ENCODE measurements at places on chromosomes 2 and 18. TPM values are rescaled to one million over a fixed set of nuclear protein-coding genes. Genes with fewer than 3 reads are reported as not detected.

GRCh38 chr2:200483729-200484198 lies 26.1 kb downstream of the KCTD18 start:
- peaks cover 5% of the 10 kb centered on the region for H3K36me3 ChIP-seq
- H3K27ac ChIP-seq, result no peak overlapping the region
- H3K27me3 ChIP-seq, result no peaks in the 10 kb centered on the region
- no peak for DNase-seq
- no peak overlapping the region for H3K4me3 ChIP-seq
- no peaks in the 10 kb centered on the region for H3K4me1 ChIP-seq

- no peak for DNase-seq
- H3K4me3 ChIP-seq, result no peak overlapping the region
- H3K36me3 ChIP-seq, result peaks cover 9% of the 10 kb centered on the region
- H3K27ac ChIP-seq, result no peak overlapping the region
Observed at GRCh38 chr2:54898456-54899226, 151.6 kb downstream of the RTN4 start.

GRCh38 chr2:9703701-9704221 lies 73.0 kb upstream of the YWHAQ start:
- no peaks in the 10 kb centered on the region for H3K36me3 ChIP-seq
- no peak overlapping the region for H3K27ac ChIP-seq
- H3K4me3 ChIP-seq, result no peak overlapping the region

GRCh38 chr2:162333968-162334367 lies 10.0 kb upstream of the GCA start:
- no peak for DNase-seq
- H3K36me3 ChIP-seq, result no peaks in the 10 kb centered on the region
- no peak overlapping the region for H3K4me3 ChIP-seq
- H3K27ac ChIP-seq, result no peak overlapping the region

GRCh38 chr2:237264480-237265219 lies 149.3 kb downstream of the COL6A3 start:
- H3K4me1 ChIP-seq, result no peaks in the 10 kb centered on the region
- no peak overlapping the region for H3K27ac ChIP-seq
- H3K27me3 ChIP-seq, result peaks cover 4% of the 10 kb centered on the region
- no peak for DNase-seq
- no peaks in the 10 kb centered on the region for H3K36me3 ChIP-seq

- peaks cover 7% of the 10 kb centered on the region for H3K4me1 ChIP-seq
- peak overlapping the region; percentile 31 for H3K4me3 ChIP-seq
- H3K27ac ChIP-seq, result no peak overlapping the region
- peak; percentile 80 for DNase-seq
- H3K27me3 ChIP-seq, result peaks cover 4% of the 10 kb centered on the region
- H3K36me3 ChIP-seq, result no peaks in the 10 kb centered on the region
Observed at GRCh38 chr2:134718023-134718816, 580 bp downstream of the TMEM163 start.

GRCh38 chr18:58135701-58136331 lies 91.8 kb downstream of the NEDD4L start:
- no peaks in the 10 kb centered on the region for H3K36me3 ChIP-seq
- no peak overlapping the region for H3K4me3 ChIP-seq
- no peak for DNase-seq

DNA sequence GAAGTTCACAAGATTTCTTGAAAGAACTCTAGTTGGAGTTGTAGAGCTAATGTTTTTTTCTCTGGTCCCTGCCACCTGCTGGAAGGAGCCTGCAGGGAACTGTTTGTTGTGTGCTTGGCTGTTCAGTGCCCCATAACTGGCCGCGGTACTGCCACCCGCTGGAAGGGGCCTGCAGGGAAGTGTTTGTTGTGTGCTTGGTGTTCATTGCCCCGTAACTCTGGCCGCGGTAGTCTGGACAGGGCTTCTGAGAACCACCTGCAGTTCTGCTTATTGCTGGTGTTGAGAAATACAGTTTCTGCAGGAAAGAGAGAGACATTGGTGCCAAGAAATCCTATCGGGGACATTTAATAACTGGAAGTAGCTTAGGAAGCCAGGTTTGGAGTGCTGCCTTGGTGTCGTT lies 58.1 kb downstream of the AGAP1 start:
- H3K4me1 ChIP-seq, result peaks cover 28% of the 10 kb centered on the region
- no peak overlapping the region for H3K27ac ChIP-seq
- DNase-seq, result peak; percentile 71
- no peaks in the 10 kb centered on the region for H3K36me3 ChIP-seq

GRCh38 chr2:204503869-204504268 lies 41.4 kb upstream of the PARD3B start:
- H3K27ac ChIP-seq, result no peak overlapping the region
- DNase-seq, result no peak
- no peaks in the 10 kb centered on the region for H3K27me3 ChIP-seq
- no peaks in the 10 kb centered on the region for H3K4me1 ChIP-seq

DNA sequence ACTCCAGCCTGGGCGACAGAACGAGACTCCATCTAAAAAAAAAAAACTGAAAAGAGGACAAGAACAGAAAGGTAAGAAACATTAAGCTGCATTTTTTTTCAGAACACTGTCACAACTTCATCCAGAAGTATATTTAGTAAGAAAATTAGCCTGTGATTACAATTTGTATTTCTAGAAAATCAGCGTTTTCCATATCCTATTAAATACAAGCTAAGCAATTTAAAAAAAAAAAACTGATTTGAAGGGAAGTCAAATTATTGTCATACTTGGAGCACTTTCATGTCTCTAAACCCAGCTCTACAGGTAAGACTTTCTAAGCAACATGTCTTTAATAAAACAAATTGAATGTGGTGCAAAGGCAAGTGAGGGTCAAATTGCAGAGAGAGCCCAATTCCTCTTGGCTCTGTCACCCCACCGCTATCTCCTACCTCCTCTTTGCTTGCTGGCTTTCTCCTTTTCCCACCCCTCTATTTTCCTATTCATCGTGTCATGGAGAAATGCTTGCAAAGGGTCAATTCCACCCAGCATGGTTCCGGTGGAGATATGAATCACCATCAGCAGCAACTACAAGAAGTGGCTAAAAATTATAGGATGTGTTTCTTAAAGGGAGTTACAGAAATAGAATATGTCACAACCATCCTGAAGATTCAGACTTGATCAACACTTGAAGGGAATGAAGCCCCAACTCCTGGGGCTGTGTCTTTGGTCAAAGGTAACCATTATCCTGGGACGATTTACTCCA lies 68.4 kb upstream of the BCL11A start:
- peaks cover 23% of the 10 kb centered on the region for H3K27me3 ChIP-seq
- H3K4me1 ChIP-seq, result no peaks in the 10 kb centered on the region
- H3K36me3 ChIP-seq, result no peaks in the 10 kb centered on the region
- H3K4me3 ChIP-seq, result no peak overlapping the region
- DNase-seq, result no peak

GRCh38 chr18:12403601-12404506 lies 3.9 kb upstream of the PRELID3A start:
- peak; percentile 6 for DNase-seq
- H3K27me3 ChIP-seq, result no peaks in the 10 kb centered on the region
- H3K27ac ChIP-seq, result no peak overlapping the region
- no peaks in the 10 kb centered on the region for H3K36me3 ChIP-seq
- H3K4me1 ChIP-seq, result peaks cover 19% of the 10 kb centered on the region

- no peaks in the 10 kb centered on the region for H3K27me3 ChIP-seq
- no peak overlapping the region for H3K4me3 ChIP-seq
- no peak overlapping the region for H3K27ac ChIP-seq
- no peak for DNase-seq
Observed at GRCh38 chr18:34738175-34738894, 28.2 kb downstream of the DTNA start.

DNA sequence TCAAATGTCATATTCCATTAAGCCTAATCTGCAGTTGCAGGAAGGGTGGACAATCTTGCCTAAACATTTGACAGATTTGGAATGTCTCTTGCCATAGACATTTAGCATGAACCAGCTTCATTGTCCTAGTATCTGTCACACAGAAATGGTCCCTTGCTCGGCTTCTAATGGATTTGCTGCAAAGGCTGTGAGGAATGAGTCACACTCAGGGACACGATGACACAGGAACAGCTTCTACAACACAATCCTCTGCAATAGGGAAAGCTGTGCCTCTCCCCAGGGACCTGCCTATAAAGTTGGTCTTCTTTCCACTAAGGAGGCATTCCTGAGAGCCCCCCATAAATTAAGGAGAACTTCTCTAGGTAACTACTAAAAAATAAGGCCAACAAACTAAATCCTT lies 155.1 kb upstream of the L3MBTL4 start:
- H3K36me3 ChIP-seq, result no peaks in the 10 kb centered on the region
- no peak for DNase-seq
- no peak overlapping the region for H3K4me3 ChIP-seq
- H3K4me1 ChIP-seq, result no peaks in the 10 kb centered on the region
- H3K27ac ChIP-seq, result no peak overlapping the region
- no peaks in the 10 kb centered on the region for H3K27me3 ChIP-seq

DNA sequence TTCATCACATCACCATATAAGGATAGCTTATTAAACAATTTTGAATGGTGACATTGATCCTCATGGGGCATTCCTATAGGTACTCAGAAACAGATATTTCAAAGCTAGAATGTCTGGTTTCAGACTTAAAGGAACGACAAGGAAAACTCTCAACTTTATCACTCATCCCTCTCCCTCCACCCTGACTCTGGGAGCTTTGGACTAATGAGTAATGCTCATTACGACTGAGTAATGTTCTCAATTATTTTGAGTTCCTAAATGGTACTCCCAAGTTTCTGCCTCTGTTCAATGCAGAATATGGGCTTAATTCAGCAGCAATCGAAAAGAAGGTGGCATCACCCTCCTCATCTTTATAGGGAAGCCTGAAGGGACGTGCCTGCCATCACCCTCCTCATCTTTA lies 43.4 kb downstream of the RFX8 start:
- H3K4me3 ChIP-seq, result no peak overlapping the region
- no peak for DNase-seq
- H3K36me3 ChIP-seq, result no peaks in the 10 kb centered on the region

DNA sequence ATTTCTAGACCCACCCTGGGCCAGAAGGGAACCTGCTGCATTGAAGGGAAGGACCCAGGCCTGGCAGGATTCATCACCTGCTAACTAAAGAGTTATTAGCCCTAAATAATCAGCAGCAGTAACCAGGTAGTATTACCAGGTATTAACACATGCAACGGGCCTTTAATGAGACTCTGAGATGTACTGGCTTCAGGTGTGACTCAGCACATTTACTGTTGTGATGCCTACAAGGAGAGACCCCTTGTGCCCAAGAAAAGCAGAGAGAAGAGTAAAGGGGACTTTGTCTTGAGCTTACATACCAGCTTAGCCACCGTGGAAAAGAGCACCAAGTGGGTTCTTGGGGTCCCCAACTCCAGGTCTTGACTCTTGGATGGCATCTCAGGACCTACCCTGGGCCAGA lies 243.1 kb upstream of the SLC39A10 start:
- H3K36me3 ChIP-seq, result no peaks in the 10 kb centered on the region
- no peak overlapping the region for H3K27ac ChIP-seq
- H3K27me3 ChIP-seq, result no peaks in the 10 kb centered on the region
- no peak overlapping the region for H3K4me3 ChIP-seq
- peaks cover 5% of the 10 kb centered on the region for H3K4me1 ChIP-seq

DNA sequence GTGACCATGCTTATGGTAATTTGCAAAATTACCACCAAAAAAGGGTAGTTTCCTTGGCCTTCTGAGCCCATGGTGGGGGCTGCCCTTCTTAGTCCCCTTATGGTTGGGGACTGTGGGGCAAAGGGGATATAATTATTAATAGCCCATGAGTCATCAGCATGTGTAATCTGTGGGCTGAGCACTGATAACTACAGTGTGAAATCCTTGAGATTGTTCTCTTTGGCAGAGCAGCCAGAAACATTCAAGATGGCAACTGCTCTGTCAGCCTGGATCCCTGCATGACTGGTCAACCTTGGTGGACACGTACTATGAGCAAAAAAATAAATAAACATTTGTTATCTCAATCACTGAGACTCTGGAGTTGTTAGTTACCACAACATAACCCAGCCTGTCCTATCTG lies 61.3 kb downstream of the MGAT4A start:
- H3K4me1 ChIP-seq, result no peaks in the 10 kb centered on the region
- H3K36me3 ChIP-seq, result no peaks in the 10 kb centered on the region
- no peaks in the 10 kb centered on the region for H3K27me3 ChIP-seq
- H3K27ac ChIP-seq, result no peak overlapping the region
- DNase-seq, result no peak
- no peak overlapping the region for H3K4me3 ChIP-seq

GRCh38 chr2:74464406-74464805 lies 776 bp downstream of the MOGS start:
- no peak for DNase-seq
- peaks cover 31% of the 10 kb centered on the region for H3K4me1 ChIP-seq
- no peaks in the 10 kb centered on the region for H3K27me3 ChIP-seq
- H3K36me3 ChIP-seq, result peaks cover 35% of the 10 kb centered on the region
- H3K4me3 ChIP-seq, result peak overlapping the region; percentile 81
- H3K27ac ChIP-seq, result peak overlapping the region; percentile 94

DNA sequence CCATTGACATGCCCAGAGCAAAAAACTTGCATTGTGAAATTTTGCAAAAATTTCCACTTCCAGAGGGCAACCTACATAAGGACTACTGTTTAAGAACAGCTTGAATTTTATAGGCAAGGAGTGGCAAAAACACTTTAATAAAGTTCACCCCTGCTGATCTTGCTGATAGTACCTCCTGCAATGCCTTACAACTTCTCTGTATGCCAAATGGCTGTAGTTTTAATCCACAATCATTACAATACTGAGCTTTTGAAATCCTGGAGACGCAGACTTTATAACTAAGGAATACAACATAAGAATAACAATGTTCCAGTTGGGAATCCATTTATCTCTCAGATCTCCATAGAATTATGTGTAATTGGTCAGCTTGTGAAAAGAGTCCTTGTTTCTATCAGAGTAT lies 247.5 kb downstream of the KCNJ3 start:
- H3K27ac ChIP-seq, result no peak overlapping the region
- no peaks in the 10 kb centered on the region for H3K27me3 ChIP-seq
- no peaks in the 10 kb centered on the region for H3K36me3 ChIP-seq
- H3K4me1 ChIP-seq, result no peaks in the 10 kb centered on the region

Gene SERPINB3
- total RNA-seq, result not detected

Gene ABCG8
- total RNA-seq, result 0.46 TPM

Gene CFAP53
- total RNA-seq, result 0.43 TPM

Gene STAT4
- 22.0 TPM for total RNA-seq

Gene COLEC12
- total RNA-seq, result 0.81 TPM

Gene TCF23
- total RNA-seq, result 1.8 TPM

Gene OBSL1
- total RNA-seq, result 51.6 TPM
